ENCODE measurements at places on chromosomes 5 and 9.

GRCh38 chr9:20624201-20625002 lies 2.1 kb upstream of the MLLT3 start:
- peak; percentile 62 for DNase-seq

GRCh38 chr5:38979535-38979934 lies 94.7 kb downstream of the RICTOR start:
- DNase-seq = no peak

- peak; percentile 62 for DNase-seq
These were observed 48.6 kb downstream of the RGS3 start for GRCh38 chr9:113511856-113512761.

GRCh38 chr9:123318961-123319421 lies 37.0 kb upstream of the CRB2 start:
- DNase-seq = no peak

DNA sequence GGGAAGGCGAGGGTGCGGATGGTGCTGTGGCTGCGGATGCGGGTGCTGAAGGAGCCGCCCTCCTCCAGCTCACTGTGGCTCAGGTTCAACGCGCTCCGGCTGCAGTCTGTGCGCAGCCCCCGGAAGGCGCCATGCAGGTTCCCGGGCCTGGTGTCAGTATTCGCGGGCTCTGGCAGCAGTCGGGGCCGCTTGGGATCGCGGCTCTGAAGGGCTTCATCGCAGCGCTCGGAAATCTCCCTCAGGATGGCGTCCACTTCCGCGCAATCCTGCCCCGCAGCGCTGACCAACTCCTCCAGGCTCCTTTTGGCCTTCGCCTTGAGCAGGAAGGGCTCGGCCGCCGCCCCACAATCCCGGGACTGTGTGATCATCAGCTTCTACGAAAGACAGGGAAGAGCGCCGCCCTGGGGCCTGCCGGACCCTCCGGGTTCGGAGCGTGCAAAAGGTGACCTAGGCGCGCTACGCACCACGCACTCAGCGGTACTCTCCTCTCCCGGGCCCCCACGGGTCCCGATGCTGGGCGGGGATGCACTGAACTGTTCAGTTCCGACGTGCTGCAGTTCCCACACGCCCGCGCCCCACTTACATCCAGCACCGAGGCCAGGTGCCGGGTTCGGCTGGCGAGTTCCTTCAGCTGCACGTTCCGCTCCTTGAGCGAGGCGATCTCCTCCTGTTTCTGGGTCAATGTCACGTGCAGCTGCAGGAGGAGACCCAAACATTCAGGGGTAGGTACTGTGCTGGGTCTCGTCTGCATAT lies 6.5 kb downstream of the MCIDAS start:
- DNase-seq = no peak

GRCh38 chr9:131394464-131395156 lies 724 bp downstream of the PRRC2B start:
- DNase-seq = no peak

GRCh38 chr9:105127863-105128220 lies 116.6 kb upstream of the SLC44A1 start:
- peak; percentile 80 for DNase-seq

DNA sequence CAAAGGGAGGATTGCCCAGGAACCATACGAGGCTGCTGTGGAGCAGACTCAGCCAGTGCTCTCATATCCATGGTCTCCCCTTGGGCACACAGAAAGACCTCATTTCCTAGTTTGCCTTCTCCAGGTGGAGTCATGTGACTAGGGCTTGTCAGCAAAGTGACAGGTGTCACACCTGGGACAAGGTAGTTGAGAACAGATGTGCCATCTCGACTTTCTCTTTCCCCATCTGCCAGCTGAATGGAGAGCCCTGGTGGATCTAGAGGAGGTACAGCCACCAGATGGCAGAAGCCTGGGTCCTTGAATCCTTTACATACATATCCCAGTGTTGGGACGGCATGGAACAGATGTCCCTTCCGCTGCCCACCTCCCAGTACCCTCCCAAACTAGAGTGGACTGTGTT lies 42.9 kb upstream of the ALDOB start:
- DNase-seq = no peak

DNA sequence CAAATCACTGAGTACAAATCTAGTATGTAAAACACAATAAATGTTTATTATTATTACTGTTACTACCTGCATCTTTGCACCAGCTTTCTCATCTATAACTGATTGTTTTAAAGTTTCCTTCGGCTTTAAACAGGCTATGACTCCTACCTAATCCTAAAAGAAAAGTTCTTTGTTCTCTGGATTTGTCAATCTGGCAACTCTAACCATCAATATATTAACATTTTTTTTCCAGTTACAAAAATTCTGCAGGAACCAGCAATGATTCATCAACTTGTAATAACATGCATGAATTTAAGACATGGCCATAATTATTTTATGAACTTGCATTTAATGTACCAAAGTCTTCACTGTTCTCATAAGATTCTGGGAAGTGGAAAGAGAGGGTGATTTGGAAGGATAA lies 228.5 kb downstream of the PIK3R1 start:
- no peak for DNase-seq

GRCh38 chr5:158054223-158055110 lies 195.5 kb upstream of the CLINT1 start:
- DNase-seq = peak; percentile 87

DNA sequence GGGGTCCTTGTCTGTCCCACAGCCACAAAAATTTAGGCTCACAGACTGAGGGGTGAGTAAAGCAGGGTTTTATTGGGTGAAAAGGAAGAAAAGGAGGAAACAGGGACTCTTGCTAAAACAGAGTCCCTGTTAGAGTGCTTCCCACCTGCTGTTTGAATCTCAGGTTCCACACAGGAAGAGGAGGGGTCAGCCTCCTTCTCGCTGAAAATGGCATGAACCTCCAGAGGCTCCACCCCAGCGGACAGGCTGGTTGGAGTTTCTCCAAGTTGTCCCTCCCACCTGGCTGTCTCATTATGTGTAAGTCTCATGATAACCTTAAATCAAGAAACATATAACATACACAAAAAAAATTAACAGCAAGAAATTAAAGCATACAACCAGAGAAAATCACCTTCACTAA lies 28.3 kb upstream of the UHRF2 start:
- DNase-seq = no peak

- no peak for DNase-seq
These were observed 359.6 kb upstream of the SLC24A2 start for GRCh38 chr9:20148416-20148815.

GRCh38 chr9:94026816-94027215 lies 57.4 kb upstream of the PTPDC1 start:
- DNase-seq = no peak

DNA sequence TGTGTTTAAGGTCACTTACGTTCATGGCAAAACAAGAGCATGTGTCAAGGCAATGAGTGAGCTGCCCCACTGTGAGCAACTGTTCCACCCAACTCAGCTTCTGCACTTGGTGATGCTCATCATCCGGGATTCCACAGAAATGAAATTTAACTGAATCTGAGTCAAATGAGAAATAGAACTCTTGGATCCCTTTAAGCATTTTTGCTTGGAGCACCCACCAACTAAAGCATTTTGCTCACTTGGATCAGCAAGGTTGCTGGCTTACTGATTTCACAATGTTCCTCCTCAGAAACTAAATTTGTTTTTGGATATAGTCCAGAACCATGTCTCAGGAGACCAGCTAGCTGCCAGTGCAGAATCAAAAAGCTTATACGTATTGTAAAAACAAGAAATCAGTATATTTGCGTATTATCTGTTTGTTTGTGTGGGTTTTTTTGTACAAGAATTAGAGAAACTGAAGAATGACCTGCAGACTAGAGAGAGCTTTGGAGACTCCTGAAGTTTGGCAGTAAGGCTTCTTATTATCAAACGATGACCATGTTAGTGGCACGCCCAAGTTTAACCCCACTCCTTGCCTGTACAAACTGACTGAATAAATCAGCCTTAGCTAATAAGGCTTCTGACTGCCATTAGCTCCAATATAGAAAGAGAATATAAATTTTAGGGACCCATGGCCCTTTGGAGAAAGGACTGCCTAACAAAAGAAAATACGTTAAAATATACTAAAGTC lies 153.8 kb upstream of the FST start:
- DNase-seq = no peak

DNA sequence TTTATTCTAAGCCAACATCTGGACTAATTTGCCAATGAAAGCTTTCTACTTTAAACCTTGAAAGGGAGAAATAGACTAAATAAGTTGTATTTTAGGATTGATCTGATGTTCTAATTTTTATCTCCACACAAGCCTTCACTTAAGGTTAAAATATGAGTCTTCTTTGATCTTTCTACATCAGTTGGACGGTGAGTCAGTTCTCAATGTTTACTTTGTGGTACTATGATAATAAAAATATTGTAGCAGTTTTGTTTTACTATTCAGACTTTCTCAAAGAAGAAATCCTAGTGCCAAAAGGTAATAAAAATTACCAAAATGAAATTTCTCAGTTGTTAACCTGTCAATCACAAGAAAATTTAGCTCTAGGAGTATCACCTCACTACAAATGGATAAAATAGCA lies 203.5 kb upstream of the RGMB start:
- DNase-seq = peak; percentile 77

GRCh38 chr5:34928267-34928666 lies 1.1 kb upstream of the DNAJC21 start:
- no peak for DNase-seq

DNA sequence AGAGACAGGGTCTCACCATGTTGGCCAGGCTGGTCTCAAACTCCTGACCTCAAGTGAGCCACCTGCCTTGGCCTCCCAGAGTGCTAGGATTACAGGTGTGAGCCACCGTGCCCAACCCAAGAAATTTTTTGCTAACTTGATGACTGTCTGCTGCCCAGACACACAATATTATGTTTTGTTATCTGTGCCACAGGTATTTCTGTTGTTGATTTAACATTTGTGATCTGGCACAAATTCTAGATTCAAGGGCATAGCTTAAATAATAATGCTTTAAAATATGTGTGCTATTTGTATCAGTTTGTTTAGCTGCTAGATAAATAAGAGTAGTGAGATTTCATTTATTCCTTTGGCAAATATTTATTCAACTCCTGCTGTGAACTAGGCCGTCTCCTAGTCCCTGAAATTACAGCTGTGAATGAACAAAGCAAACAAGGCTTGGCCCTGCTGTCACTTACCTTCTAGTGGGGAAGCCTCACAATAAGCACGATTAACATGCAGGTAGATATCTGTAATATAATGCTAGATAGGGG lies 35.3 kb downstream of the GAPVD1 start:
- DNase-seq = peak; percentile 37

- DNase-seq = peak; percentile 2
These were observed 527.8 kb downstream of the MTRR start for GRCh38 chr5:8396756-8397155.

GRCh38 chr5:126464959-126465358 lies 41.8 kb downstream of the GRAMD2B start:
- DNase-seq = no peak

GRCh38 chr5:78763659-78764189 lies 115.2 kb upstream of the LHFPL2 start:
- DNase-seq = no peak

DNA sequence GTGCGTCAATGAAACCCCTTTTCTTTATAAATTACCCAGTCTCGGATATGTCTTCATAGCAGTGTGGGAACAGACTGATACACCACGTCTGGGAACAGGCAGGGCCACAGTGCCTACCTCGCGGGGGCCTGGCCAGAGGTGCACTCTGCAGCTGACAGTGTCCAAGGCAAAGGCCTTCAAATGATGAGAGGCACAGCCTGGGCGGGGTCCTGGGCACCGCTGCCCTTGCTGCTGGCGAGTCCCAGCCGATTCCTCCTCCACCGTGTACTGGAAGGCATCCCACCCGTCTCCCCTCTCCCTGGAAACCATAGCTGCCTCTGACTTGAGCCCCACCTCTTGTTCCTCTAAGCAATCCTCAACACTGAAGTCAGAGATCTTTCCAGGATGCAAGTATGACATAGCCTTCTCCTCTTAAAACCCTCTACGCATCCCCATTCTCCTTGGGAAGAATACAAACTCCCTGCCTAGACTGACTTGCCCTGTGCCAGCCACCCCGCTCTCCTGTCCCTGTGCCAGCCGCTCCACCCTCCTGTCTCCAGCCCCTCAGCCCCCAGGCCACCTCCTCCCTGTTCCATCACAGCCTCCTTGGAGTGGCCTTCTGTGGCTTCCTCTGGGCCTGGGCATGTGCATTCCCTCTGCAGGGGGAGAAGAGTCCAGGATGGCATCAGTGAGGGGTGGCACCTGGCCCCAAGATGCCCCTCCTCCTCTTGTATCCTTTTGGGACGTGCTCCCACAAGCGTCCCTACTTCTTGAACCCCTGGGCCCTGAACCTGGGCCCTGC lies 8.1 kb upstream of the COL5A1 start:
- DNase-seq = no peak

DNA sequence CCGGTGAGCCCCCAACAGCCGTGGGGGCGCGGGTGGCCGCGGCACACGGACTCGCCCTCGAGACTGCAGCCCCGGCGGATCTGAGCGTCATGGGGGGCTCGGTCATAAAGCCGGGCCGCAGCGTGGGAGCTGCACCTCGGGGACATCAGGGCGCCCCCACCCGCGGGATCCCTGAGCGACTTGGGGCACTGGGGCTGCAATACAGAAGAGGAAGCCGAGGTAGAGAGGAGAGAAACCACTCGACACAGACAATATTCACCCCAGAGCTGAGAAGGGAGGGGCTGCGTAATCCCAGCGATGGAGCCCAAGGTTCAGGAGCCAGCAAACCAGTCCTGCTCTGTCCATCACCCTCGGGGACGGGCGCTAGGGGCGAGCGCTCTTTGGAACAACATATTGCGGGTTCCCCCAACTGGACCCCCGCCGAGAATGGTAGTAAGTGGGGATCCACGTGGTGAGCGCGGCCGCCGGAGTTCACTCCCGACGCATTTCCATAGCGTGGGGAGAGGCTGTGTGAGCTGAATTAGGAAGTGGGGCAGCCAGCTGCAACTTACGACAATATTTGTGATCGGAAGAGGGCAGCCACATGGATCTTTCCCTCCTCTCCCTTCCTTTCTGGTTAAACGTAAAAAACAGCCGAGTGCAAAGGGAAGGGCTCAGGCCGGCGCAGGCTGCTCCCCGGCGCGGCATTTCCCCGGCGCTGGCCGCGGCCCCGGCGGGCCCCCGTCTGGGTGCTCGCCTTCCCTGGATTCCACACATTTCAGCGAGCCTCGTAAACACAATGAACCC lies 9.9 kb downstream of the PTCH1 start:
- peak; percentile 70 for DNase-seq

- peak; percentile 59 for DNase-seq
These were observed 56.7 kb upstream of the ACTBL2 start for GRCh38 chr5:57539281-57539701.

DNA sequence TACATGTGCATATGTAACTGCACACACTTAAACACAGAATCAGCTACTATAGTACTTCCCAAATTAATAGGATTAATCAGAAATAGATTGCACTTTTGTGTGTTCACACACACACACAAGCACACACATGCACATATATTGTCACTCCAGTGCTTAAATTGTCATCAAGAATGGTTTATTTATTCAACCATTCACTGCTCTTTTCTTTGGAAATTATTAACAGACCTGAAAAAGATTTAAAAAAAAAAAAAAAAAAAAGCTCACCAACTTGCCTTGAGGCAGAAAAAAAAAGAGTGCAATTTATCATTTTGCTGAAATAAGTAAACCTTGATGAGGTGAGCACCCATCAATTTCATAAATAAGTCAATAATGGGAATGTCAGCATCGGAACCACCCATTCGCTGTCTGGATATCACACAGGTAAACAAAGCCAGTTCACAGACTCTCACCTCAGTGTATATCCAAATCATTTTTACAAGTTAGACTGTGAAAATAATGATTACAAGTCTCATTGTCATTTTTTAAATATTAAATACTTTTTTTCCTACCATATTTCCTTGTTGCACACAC lies 562.8 kb downstream of the BNC2 start:
- no peak for DNase-seq
